Stimulated activated CD8-positive, alpha-beta memory T cell treated with anti-CD3 and anti-CD28 coated beads, Interleukin-4, amount 100 ng/mL, for 24 hours (primary cell): ENCODE measurements at places on chromosomes 1 and 21.

- no peak for DNase-seq
Observed at GRCh38 chr1:26829184-26829911, 2.9 kb downstream of the ZDHHC18 start.

DNA sequence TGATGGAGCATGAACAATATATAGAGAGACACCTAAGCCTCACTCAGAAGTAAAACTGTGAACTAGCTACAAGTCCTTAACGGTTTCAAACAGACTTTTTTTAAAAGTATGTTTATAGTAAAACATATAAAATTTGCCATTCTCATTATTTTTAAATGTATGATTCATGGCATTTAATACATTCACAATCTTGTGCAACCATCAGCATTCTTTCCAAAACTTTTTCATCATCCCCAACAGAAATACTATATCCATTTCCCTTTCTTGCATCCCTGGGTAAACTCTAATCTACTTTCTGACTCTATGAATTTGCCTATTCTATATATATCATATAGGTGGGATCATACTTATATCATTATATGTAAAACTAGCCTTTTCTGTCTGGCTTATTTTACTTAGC, 25.5 kb downstream of the EVI5 start:
- no peak for DNase-seq

DNA sequence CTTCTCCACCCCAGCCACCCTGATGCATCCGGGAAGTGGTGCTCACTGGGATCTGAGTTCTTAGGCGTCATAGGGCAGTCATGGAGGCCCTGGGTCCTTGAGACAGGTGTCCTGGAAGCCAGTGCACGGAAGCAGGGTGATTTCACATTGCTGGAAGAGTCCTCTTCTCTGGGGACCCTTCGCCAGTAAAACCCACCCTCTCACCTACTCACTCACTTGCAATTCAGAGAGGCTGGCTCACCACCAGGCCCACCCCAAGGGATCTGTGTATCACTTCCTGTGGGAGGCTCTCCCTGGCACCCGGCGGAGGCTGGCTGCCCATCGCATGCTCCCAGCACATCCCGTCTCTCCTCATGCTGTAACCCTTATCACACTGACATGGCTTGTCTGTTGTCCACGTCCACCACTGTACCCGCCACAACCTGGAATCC, 40.2 kb upstream of the EPS8L3 start:
- no peak for DNase-seq

DNA sequence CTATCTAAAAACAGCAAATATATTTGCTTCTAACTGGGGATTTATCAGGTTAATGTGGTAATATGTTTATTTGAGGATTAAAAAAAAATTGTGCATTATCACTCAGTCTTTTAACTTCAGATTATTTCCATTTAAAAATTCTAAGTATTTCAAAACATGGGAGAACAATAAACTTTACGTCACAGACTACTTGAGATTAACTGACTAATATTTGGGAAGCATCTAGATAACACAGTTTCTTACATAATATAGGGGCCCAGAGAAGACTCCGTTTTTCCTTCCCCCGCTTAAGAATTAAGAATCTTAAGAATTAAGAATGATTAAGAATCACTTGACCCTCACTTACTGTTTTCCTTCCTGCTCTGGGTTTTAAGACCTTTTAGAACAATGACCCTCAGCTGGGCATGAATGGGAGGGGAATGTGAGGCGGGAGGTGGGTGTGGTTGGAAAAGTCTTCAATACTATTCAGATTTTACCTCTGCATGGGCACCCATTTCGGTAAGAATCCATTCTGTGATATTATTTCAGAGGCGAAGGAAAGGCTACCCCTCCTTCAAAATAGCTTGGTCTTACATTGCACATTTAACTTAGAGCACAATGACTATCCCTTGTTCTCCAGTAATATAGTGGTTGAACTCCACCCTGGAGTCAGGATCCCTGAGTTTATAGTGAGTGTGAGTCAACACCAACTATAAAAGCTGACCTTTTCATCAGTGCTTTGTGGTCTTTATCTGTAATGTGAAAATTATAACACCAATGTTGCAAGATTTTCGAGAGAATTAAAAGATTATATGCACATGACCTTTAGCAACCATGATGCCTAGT, 821.3 kb downstream of the USP25 start:
- DNase-seq: no peak

DNA sequence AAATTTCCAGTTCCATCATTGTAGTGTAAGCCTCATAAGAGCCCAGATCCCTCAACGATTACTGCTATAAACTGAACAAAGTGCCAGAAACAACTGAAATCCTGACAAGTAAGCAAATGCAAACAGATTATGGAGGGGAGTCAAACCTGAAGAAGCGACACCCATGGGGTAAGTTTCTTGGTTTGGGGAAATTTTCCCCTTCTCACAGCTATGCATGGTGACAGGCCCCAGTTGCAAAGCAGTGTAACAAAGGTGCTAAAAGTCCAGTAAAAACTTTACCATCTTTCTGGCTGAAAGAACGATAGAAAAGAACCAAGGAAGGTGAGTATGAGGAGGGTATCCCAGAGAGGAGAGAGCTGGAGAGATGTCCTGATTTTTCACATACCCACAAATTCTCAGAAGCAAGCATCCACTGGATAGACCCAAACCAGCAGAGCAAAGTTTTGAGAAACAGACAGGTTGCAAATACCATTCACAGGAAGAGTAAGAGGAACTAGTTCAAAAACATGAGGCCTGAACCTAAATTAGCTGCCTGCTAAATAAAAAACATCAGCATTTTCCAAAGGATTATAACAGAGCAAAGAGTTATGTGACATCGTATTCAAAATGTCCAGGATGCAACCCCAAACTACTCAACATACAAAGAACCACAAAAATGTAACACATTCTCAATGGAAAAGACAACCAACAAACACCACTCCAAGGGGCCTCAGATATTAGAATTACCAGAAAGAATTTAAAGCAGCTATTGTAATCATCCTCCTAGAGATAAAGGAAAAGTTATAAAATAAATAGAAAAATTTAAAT, 14.5 kb downstream of the SCYL3 start:
- DNase-seq: no peak

DNA sequence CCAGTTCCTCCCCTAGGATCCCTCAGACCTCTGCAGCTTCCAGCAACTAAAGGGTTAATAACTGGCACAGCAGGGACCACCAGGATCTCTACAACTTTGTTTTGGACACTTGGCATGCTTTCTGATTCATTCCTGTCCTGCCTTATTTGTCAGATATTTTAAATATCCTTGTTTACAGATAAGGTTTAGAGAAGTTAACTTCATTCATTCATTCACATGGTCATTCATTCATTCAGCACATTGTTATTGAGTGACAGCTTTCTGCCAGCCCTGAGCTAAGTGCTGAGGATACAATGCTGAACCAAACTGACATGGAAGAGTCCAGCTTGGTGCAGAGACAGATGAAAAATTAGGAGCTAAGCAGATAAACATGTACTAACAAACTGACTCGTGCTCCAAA, 8.8 kb upstream of the PHC2 start:
- DNase-seq: no peak

GRCh38 chr1:153658400-153659174, at the start of gene SNAPIN:
SNAPIN (plus strand) TSS chr1:153658703; CDS start chr1:153658744, 41 bp downstream.
- peak; percentile 88 for DNase-seq

DNA sequence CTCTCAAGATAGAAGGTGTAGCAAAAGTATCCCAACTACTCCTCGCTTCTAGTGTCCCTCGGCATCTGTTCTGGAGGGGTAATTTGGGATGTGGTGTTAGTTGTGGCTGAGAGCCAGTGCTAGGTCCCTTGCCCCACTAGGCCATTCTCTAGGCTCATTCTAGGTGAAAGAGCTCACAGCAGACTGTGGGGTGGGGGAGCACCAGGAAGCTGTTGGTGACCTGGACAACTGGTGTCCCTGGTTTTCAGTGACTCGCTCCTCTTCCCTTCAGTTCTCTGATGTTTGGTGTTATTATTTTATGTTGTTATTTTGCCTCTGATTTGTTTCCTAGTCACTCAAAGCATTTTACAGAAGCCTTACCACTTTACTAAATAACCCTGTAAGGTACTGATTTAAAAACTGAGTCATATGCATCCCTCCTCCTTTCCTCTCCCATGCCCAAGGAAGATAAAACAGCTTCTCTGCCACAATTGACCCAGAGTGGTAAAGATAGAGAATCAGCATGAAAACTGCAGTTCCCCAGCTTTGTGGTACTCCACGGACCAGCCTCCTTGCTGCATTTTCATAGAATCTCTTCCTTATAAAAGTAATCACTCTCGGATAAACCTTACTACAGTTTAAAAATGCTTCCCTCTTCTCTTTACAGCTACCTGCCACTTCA, 14.1 kb downstream of the DYRK3 start:
- DNase-seq: no peak

DNA sequence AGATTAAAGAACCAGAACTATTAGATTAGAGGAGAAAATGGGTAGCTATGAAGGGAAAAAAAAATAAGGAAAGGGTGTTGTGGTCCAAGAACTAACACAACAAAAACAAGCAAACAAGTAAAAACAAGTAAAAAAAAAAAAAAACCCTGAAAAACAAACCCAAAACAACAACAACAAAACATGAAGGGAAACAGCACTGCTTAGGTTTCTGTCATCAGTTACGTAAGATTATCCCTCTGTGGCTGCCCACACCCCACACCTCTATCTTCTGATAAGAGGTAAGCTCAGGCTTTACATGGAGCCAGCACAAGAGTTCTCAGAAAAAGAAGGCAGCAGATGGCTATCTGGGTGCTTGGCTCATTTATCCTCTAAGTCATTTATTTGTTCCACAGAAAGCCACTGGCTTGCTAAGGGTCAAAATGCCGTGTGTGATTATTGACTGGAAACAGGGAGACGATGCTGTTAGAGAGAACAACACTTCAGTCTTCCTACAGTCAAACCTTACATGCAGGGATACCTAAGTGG, 57.5 kb downstream of the KIAA0319L start:
- no peak for DNase-seq

GRCh38 chr21:29264721-29265120, 34.0 kb upstream of the BACH1 start:
- DNase-seq: no peak

DNA sequence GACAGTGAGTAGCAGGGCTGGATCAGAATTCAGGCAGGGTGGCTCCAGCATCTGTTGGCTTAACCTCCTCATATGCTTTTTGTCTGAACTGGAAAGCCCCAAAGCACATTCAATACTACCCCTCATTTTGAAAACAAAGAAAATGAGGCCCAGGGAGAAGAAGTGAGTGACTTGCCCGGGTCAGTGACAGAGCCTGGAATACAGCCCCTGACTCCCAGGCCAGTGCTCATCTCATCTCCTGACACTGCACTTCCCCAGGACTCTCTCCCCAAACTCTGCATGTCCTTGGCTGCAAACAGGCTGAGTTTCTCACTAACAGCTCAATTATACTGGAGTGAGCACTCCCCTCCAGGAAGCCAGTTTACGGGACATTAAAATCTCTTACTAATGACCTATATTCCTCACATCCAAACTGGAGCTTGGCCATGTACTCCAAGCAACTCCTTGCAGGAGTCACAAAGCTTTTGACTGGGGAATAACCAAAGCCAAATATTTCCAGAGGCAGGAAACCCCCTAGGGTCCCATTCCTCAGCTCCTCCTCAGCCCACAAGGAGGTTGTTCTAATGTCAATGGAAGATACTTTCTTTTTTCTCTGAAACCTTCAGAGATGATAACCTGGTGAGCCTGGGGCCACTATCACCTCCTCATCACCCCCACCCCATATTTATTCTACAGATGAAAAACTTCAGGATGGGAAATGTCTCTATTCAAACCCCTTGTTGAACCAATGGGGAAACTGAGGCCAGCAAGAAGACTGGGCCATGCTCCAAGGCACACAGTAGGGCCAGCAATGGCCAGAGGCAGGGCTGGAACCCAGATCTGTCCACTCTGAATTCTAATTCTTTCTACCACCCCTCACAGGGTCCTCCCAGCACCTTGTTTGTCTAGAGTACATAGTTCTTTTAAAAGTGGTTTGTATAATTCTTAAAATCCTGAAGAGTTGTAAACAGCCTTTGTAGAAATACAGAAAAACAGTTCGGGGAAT, 127.0 kb downstream of the PLPP3 start:
- no peak for DNase-seq

- no peak for DNase-seq
Observed at GRCh38 chr1:36093929-36094328, 5.2 kb downstream of the ADPRS start.
